ENCODE measurements at places on chromosomes 2 and 18.
A peak's percentile ranks its signal among the peaks of the same experiment; 100 is the strongest.

DNA sequence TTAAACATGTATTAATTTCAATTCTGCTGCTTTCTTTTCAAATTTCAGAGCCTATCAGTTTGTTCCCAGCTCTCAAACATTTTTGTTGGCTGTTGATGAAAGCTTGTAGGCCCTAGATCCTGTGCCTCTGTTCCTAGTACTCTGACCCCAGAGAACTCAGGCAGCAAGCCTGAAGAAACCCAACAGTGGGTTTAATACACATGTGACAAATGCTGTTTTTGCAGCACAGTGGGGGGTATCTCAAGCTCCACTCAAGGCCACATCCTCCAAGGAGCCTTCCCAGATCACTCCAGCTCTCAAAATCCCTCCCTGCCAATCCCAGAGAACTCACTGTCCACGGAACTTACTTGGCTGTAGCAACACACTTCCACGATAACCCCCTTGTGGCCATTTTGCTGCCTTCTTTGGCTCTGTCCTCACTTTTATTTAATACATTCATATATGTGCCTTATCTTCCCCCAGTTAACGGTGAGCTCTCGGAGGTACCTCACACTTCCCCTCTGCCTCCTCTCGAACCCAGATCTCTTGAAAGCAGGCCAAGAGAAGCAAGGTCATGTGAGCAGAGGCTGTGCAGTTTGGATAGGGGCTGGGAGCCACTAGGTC is 122.4 kb downstream of the TNS1 start:
- no peak for DNase-seq

DNA sequence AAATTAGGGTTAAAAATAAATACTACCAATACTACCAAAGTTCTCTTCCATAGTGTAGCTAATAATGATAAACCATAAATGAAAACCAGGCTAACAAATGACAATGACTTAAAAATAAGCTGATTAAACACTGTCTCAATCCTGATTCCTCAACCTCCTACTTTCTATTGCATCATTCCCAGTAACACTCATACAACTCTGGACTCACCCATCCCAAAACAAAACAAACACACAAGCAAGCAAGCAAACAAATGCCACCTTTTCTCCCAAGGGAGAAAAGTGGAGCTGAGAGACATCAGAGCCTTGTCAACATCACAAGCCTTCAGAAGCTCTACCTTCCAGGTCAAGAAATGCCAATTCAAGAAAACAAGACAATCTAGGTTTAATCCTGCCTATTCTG is 620.7 kb downstream of the NYAP2 start:
- DNase-seq = no peak

DNA sequence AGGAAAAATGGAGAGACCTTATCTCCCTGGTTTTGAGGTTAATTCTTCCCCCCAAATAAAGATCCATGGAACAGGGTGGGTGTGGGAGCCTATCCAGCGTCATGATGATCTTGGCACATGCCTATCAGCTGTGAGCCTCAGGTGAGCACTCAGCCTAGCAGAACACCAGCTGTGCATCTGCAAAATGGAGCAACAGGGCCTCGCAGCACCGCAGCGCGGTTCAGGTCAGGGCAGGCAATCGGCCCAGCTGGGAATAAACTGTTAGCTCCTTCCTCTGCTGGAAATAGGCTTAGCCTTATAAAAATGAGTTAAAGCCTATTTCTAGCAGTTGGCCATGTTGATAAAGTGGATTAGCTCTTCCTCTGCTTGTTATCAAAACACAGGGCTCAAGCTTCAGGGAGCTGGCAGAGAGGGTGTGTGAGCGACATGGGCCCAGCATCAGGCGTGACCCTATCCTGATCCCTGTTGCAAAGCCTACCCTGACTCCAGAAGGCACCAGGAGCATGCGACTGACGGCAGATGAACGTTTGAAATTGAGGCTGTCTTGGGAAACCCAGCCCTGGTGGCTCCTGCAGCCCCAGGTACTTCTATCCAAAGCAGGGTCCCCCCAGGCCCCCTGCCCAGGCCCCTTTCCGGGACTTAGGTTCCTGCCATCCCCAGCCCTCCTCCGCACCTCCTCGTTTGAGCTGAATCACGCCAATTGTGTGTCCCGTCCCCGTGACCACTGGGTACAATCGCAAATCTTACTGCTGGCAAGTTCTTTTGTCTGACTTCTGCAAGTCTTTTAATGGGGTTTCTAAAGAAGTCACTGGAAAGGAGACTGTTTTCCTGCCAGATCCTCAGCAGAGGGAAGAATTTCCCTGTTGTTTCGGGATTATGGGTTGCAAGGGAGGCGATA is 35.4 kb downstream of the ARHGEF4 start:
- no peak for DNase-seq

DNA sequence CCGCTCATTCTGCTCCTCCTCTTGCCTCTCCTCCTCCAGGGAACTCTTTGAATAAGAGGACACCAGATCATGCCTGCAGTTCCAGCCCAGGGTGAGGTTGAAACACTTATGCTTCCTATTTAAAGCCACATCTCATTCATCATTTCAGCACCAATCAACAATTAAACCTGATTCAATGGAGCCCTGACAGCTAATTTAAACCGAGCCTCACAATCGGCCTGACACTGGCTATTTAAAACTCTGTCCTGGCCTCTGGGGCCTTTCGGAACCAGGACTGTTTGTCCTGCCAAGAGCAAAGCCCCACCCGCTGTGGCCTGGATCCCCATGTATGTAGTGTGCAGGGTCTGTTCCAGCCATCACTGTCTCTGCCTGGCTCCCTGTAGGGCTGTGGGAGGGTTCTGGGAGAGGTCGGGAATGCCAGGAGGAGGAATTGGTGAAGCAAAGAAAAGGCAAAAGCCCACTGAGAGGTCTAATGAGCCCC is 97.4 kb downstream of the MCFD2 start:
- DNase-seq = no peak

GRCh38 chr2:11899264-11899818 is 152.9 kb downstream of the LPIN1 start:
- DNase-seq = no peak

- no peak for DNase-seq
Observed at GRCh38 chr18:10995550-10995949, 153.8 kb downstream of the PIEZO2 start.

DNA sequence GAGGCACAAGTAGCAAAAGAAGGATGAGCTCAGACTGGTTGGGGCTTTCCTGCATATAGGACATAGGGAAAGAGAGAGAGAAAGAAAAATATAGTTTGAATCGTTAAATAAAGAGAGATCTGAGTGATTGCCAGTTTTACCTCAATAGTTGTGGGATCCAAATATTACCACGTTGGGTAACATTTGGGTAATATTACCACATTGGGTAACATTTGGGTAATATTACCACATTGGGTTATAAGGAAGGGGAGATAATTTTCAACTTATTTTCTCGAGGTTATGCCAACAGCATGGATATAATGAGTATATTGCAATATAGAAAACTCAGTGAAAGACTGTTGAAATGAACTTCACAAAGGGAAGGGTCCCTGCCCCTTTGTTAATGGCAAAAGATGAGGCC is 20.7 kb downstream of the SP140 start:
- DNase-seq = no peak

- peak; percentile 74 for DNase-seq
Observed at GRCh38 chr2:44981714-44982108, 27.5 kb downstream of the SIX2 start.

GRCh38 chr18:45733535-45733934 is 9.6 kb downstream of the SLC14A1 start:
- DNase-seq = no peak

GRCh38 chr2:43792653-43793052 is 18.8 kb downstream of the DYNC2LI1 start:
- DNase-seq = no peak

GRCh38 chr2:104561251-104561650 is 292.7 kb upstream of the POU3F3 start:
- DNase-seq = no peak

DNA sequence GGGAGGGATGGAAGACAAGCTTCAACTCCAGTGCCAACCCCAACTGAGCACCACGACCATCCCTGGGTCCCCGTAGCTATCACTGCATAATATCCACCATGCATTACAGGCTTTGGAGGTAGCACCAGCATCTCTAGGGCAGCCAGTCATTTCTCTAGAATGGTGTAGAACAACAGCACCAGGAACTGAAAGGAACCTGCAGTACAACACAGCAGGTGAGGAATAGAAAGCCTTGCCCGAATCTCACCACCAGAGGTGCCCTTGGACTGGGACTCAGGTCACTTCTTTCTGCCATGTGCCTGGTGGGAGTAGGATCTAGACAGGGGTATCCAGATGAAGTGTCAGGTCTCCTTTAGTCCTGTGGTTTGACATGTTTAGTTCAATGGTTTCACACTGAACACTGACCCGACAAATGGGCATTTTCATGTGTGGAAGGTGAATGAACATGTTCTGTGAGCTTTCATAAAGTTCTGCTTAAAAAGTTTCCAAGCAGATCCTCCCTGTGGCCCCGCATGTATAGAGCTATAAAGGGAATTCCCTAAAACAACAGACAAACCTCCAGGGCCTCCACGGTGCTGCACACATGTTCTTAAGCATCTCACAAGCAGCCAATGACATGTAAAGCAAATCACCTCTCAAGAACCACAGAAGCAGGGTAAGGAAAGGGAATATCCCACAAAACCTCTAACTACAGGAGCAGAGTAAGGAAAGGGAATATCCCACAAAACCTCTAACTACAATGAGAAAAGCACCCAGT is 208.3 kb downstream of the AFF3 start:
- no peak for DNase-seq

DNA sequence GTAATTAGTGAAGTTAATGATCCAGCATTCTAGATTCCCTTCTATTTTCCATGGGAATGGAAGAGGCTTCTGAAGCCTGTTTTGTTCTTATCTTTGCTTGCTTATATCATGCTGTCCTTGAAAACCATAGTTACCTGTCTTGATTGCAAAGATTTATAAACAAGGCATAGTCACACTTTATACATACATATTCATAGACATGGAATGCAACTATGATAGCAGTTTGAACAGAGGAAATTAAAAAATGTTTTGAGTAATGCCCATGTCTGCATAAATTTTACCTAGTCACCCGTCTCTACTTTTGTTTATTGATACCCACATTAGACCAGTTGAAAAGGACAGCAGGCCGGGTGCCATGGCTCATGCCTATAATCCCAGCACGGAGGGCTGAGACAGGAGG is 289.0 kb downstream of the PTPRM start:
- DNase-seq = no peak

GRCh38 chr2:203798296-203799087 is 69.1 kb upstream of the CTLA4 start:
- no peak for DNase-seq

- no peak for DNase-seq
Observed at GRCh38 chr2:11579867-11580659, 46.2 kb downstream of the GREB1 start.

- DNase-seq = no peak
Observed at GRCh38 chr2:121031568-121032340, 253.2 kb downstream of the TFCP2L1 start.

GRCh38 chr2:143572421-143572820 is 443.2 kb downstream of the ARHGAP15 start:
- DNase-seq = no peak

GRCh38 chr18:66894851-66895250 is 291.0 kb upstream of the CDH19 start:
- DNase-seq = peak; percentile 17

DNA sequence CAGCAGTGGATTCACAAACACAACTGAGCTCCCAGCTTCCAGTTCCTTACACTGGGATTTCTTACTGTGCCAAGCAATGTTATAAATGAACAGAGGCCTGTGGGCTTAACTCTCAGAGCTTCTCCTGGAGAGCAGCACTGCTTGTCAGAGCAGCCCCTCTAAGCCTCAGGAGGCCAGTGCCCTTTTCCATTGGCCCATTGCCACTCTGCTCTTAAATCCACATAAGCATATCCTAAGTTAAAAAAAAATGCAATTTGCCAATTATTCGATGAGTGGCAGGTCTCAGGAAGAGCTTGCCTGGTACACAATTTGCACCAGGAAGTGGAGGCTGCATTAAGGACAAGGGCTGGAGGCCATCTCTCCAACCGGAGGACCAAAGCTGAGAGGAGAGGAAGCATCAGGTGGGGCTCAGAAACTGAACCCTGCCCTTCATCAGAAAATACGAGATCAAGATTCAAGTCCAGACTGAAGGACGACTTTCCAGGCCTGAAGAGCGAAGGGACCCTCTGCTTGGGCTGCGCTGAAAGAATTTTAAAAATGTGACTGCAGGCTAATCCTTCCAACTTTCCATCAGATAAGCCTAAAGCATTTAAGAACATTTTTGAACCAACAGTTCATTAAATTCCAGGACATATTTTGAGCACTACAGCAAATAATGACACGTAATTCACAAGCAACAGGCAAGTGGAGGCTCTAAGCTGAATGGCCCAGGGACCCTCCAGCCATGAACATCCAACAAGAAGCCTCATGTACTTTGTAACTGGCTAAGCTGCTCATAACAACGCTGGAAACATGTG is 28.4 kb upstream of the PXDN start:
- DNase-seq = no peak

DNA sequence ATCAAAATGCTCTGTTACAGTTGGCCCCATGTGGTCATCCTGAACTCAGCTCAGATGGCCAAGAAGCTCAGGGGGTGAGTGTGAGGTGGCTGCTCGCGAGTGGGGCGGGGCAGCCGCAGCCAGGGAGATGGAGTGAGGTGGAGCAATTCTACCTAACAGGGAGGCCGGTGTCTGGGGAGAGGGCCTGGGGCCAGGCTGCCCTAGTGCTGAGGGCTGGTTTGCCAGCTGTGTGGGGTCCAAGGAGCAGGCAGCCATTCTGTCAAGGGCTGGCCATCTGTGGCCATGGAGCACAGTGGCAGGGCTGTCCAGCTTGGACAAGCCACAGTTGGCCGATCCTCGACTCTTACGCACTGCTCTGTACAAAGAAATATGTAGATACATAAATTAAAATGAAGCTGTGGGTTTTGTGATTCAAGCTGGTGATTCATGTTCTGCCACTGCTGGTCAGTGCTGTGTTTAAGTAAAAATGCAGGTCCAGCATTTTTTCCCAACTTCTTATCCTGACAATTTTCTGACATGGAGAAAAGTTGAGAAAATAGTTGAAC is 82.1 kb downstream of the HS6ST1 start:
- no peak for DNase-seq

DNA sequence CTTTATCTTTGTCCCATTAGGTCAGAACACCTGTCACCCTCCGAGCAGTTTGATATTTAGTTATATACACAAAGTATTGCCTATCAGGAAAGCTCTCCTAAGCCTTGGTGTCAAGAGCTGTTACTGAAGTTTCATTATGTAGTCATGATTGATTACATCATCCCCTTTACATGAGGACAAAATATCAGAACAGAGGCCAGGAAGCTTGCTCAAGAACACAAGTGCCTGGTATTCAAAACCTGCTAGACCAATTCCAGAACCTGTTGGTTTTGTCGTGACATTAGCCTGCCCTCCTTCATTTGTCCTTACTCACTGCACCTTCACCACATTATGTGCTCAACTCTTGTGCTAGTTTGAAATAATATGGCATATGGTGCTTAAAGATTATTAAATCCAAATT is 377.1 kb downstream of the CDH19 start:
- DNase-seq = no peak

- DNase-seq = no peak
Observed at GRCh38 chr18:34971313-34971712, 69.9 kb upstream of the MAPRE2 start.

All from NCI-H146 (cell line).